ENCODE measurements at places on chromosomes 7 and 10.

- no peak for DNase-seq
Measured at GRCh38 chr10:1406967-1407945, 330.1 kb downstream of the ADARB2 start.

GRCh38 chr7:82442492-82443035 lies 1.0 kb downstream of the CACNA2D1 start:
- peak; percentile 16 for DNase-seq

DNA sequence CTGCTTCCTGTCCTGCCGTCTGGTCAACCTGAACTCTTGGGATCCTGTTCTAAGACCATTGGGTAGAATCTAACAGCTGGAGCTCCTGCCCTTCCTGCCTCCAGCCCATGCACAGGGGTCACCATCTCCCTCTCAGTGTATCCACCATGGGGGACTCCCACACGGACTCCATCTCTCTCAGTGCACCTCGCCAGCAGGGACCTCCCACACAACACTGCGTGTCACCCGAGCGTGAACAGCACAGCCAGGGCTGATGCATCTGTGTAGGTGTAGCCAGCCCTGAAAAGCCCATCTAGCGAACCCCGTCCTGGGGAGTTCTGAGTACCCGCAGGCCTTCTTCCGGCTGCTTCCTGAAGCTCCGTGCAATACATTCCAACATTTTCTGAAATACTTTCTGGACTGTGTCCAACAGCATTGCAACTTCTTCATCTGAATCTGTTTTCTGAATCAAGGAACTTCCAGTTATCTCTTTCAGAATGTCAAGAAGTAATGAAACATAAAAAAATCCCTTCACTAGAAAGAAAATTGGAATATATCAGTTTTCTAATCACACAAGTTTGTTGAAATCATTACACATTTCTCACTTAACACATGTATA lies 52.5 kb downstream of the NCAPG2 start:
- DNase-seq: no peak

DNA sequence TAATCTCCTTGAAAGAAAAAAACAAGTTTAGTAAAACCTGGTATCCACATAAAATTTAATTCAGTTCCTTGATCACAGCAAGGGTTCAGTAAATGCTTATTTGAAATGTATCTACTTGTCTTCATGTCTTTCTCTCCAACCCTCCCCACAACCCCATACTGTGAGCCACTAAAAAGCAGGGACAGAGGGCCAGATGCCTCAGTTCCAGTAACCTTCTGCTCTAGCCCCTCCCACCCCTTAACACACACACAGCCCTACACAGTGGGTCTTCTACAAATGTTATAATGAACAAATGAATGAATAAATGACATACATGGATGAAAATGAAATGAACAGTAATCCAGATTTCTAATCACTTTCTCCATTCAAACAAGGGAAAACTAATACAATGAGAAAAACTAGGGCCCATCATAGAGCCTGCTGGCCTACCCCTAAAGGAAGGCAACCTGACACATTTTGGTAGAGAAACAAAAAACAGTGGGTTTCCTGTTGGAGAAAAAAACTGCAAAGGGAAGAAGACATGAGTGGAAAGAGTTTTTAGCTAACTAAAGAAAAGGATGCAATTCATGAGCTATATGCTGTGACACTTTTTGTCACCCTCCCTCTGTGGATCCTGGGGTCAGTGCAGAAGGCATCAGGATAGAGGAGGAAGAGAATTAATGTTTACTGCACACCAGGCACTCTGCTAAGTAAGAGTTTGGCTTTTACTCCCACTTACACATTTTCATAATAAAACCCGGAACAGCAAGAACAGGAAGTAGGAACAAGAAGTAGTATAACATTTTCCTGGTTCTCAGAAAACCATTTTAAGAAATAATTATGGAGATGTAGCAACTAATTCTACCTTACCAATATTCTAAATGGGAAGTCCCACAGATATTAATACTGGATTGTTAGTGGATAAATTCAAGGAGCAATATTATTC lies 38.1 kb downstream of the ELMO1 start:
- DNase-seq: peak; percentile 29
